ENCODE measurements at places on chromosomes 5 and 9.

GRCh38 chr5:26482076-26482809, 556.1 kb downstream of the CDH9 start:
- no peak for DNase-seq

DNA sequence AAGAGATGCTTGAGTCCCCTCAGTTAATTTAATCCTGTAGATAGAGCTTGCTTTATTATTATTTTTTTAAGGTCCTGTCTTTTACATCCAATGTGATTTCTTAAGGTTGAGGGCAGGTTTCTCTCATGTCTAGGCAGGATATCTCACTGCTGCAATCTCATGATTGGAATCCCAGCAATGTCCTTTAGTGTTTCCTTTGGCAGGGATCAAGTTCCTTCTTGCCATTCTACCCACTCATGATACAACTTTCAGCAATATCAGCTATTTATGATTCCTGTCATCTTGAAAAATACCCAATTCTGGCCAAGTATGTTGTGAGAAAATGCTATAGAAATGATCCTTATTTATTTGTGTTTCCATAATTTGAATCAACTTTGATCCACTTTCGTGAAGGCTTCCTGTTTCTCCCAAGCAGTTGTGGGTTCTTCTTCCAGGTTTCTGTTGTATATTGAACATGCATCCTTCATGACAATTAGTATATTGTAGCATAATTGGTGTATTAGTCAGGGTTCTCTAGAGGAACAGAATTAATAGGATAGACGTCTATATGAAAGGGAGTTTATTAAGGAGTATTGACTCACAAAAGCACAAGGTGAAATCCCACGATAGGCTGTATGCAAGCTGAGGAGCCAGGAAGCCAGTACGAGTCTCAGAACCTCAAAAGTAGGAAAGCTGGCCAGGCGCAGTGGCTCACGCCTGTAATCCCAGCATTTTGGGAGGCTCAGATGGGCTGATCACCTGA, 18.4 kb upstream of the VPS13A start:
- no peak for DNase-seq

- DNase-seq, result no peak
Measured at GRCh38 chr9:73129941-73130685, 21.6 kb upstream of the ANXA1 start.

DNA sequence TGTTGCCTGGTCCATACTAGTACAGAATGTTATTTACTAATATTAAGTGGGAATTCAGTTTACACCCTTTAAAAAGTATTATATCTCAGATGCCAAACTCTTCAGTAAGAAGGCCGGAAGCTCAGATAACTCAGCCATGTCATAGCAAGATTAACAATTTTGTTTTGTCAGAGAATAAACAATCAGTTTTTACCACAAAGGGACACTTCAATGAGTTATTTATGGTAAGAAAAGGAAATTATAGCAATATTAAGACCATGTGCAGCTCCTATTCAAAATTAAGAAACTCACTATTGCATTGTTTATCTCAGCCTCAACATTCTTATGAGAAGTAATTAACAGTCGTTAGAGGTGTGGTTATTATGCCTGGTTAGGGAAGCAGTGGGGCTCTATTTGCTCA, 13.1 kb upstream of the ARL15 start:
- no peak for DNase-seq

GRCh38 chr5:75603371-75603770, 7.9 kb upstream of the ANKDD1B start:
- no peak for DNase-seq

DNA sequence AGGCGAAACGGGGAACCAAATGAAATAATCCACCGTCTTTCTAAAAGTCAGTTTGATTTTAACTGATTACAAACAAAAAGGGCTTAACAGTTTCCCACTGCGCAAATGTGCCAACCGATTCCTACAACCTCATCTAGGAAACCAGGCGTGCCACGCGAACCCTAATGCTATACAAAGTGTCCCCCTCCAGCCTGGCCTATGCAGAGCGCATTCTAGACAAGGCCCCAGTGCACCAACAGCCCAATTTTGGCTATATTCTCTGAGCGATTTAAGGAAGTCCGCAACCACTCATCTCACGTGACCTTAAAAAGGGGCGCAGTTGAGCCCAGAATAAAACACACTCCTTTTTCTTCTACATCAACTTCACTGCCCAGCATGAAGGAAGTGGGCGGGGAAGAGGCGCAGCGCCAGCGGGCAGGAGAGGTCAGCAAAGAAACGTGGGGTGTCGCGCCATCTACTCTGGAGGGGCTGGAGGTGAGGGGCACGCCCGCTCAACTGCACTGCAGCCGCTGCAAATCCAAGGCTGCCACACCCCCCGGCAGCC, 779 bp downstream of the FAM13B start:
- peak; percentile 26 for DNase-seq

DNA sequence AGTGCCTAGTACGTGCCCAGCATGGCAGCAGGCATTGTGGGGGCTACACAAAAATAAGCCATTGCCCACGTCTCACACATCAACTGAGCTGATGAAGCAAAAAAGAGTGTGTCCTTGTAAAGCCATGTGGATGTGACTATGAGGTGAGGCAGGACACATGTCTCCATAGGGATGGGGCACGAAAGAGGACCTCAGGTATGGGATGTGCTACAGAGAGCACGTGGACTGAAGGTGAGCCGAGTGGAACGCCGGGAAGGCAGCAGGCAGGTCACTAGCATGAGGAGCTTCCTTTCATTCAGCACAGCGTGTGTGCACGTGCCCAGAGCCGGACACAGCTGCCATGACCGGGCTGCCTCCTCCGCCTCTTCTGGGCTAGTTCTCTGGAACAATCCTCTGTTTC, 429.8 kb downstream of the SPOCK1 start:
- no peak for DNase-seq

GRCh38 chr5:159772698-159773061, 143.6 kb upstream of the ADRA1B start:
- DNase-seq, result no peak

DNA sequence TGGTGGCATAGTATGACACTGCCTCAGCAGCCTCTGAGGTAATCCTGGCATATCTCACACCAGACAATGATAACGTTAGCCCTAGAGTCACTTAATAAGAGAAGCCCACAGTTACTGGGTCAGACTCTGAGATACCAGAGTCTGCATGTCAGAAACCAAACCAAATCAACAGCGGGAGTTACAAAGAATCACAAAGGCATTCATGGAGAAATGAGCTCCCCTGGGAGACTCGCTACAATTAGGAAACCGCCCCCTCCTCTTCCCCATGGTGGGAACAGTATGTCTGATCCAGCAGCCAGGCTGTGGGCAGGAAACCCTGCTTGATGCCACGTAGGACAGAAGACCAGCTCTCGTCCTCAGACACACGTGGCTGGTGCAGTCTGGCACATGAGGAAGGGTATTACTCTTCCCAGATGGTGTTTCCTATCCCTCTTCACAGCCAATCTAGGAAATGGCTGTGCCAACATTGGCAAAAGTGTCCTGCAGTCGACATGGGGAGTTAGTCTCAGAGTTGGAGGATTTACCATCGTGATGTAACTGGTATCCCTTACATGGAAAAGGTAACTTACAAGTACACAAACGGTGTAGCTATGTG, 485.4 kb downstream of the ZNF608 start:
- DNase-seq, result no peak

- DNase-seq, result no peak
Measured at GRCh38 chr5:132470010-132470392, 20.6 kb downstream of the IRF1 start.

Measured in activated CD4-positive, alpha-beta T cell treated with anti-CD3 and anti-CD28 coated beads, Interleukin-2, amount 50 U/mL, for 24 hours (primary cell).